ENCODE measurements at places on chromosomes 2 and 18.

DNA sequence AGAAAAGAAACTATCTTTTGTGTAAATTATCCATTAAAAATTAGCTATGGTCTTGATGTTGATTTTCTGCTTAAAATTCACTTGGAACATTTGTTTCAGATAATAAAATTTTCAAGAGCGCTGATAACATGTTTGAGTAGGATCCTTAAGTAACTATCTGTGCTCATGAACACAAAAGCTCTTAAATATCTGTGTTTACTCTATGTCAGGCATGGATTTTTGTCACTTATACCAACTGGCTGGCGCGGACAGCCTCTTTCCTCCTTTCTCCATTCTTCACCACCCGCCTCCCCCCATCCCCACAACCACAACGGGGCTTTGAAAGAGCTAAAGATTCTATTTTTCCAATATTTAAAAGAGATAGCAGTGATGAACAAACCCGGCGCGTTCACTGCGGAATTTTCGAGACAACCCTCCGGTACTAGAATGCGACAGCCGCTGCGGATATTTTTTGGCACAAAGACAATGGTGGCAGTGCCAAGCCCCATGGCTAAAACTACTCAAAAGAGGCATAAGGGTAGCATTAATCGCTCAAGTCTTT, 181.5 kb downstream of the TCF4 start:
- DNase-seq = no peak

- DNase-seq = no peak
Observed at GRCh38 chr18:21129566-21130216, 18.1 kb upstream of the ROCK1 start.

- DNase-seq = no peak
Observed at GRCh38 chr2:134408386-134408785, 154.5 kb downstream of the MGAT5 start.

GRCh38 chr2:198114064-198114463, 309.7 kb downstream of the PLCL1 start:
- no peak for DNase-seq

DNA sequence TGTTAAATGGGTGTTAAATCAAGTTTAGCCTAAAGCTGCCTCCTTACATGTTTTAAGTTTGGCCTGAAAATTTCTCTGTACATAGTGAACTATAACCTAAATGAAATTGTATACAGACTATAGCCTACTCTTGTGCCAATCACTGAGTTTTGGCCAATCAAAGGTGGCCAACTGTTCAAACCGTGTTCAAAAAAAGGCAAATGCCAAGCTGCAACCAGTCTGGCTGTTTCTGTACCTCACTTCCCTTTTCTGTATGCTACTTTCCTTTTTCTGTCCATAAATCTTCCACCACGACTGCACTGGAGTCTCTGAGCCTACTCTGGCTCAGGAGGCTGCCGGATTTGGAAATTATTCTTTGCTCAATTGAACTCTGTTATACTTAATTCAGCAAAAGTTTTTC, 121.0 kb downstream of the SPOPL start:
- no peak for DNase-seq

DNA sequence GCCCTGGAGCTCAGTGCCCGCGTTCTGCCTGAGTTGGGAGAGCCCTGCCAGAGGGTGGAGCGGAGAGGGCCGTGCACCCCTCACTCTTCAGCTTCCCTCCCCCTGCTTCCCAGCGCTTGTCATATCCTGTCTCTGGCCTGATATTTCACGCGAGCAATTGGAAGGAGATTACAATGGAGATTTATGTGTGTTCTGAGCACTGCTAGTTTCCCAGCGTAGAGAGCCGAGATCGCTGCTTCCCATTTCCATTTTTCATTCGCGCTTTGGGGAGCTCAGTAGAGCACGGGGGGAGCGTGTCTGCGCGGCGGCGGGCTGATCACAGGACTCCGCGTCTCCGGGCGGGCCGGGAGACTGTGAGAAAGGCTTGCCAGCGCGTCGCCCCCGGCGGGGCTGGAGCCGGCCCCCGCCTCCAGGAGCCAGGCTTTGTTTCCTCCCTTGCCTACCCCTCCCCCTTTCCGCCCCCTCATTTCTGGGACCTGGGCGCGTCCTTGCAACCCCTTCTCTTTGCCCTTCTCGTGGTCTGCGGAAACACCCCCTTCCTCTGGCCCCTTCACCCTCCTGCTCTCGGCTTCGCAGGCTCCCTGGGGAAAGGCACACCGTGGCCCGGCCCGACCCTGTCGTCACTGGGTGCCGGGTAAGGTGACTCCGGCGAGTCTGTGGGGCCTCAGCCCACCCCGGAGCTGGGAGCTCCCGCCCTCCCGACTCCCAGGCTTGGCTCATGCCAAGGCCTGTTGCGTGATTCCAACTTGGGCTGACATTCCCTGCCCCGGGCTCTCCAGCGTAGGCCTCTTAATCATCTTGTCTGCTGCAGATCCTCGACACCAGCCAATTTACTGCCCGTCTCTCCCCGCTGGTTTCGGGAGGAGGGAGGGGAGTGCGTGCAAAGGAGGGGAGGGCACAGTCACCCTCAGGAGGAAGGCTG, 5.8 kb downstream of the DLX2 start:
- no peak for DNase-seq

DNA sequence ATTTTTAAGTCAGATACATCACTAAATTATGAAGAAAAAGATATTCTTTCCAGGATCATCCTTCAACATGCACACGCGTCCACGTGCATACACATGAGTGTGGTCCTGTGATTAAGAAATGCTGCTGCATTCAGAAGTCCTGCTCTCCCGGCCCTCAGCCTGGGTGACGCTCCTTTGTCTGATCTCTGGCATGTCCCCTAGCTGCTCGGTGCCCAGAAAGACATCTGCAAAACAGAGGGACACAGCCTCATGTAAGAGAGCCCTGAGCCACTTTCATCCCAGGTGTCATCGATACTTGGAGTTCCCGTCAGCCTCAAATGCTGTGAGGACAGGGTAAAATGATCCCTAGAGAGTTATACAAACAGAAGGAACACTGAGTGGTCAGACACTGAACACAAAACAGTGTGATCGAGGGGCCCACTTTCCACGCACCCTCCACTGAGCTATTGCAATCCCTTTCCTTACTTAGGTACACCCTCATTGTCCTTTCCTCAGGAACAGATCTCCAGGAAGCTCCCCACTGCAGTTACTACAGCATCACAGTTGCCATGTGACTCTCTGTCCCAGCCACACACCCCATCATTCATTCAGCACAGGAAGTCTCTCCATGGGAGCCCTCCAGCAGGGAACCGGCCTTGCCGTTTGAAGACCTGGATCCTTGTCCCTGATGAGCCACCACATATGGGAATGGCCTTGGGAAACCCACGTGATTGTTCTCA, 32.1 kb downstream of the CRACDL start:
- DNase-seq = no peak
